Hepatocyte (in vitro differentiated cells): ENCODE measurements at places on chromosomes 12 and 14.

- DNase-seq: no peak
Measured at GRCh38 chr14:92660571-92660970, 87.9 kb downstream of the LGMN start.

- no peak for DNase-seq
Measured at GRCh38 chr12:4293299-4293965, 19.9 kb downstream of the CCND2 start.

- no peak for DNase-seq
Measured at GRCh38 chr14:68653108-68653507, 139.8 kb downstream of the ZFP36L1 start.

- DNase-seq: no peak
Measured at GRCh38 chr12:117679776-117680175, 289.0 kb downstream of the KSR2 start.
